HS-5 (cell line): ENCODE measurements at places on chromosomes 16 and 17.

GRCh38 chr16:86244158-86244557, 266.2 kb upstream of the FOXF1 start:
- DNase-seq: no peak

GRCh38 chr17:42016411-42016831, 818 bp downstream of the DNAJC7 start:
- DNase-seq: no peak

- no peak for DNase-seq
Observed at GRCh38 chr17:42937712-42938596, 26.3 kb downstream of the AARSD1 start.

- DNase-seq: no peak
Observed at GRCh38 chr17:17725011-17725751, 43.9 kb downstream of the RAI1 start.

DNA sequence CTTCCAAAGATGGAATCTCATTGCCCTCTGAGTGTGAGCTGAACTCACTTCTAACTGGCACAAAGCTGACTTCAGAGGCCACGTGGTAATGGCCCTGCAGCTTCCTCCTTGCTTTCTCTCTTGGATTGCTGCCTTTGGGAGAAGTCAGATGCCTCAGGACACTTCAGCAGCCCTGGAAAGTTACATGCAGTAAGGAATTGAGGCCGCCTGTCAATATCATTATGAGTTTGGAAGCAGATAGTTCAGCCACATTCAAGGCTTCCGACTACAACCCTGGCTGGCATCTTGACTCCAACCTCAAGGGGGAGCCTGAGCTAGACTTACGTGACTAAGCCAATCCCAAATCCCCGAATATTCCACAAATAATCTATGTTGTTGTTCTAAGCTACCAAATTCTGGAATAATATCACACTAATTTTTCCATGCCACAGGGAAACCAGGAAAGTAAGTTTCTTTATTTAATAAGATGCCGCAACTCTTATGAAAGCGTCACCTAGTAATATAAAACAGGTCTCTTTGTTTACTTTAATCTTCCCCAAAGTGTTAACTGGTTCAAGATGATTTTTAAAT, 13.6 kb downstream of the CEP20 start:
- peak; percentile 33 for DNase-seq

DNA sequence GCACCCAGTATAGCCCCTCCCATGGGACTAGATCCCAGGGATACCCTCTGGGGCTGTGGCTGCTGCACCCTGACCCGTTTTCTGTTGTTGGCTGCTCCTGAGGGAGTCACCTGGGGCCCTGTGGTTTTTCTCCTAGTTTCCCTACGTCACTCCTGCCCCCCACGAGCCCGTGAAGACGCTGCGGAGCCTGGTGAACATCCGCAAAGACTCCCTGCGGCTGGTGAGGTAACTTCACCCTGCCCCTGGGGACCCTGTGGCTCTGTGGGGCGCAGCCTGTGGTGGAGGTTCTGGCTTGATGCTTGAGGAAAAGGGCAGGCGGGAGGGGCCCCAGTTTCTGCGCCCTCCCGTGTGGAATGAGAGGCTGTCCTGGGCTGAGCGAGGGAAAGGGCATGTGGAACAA, 27.2 kb downstream of the MGRN1 start:
- no peak for DNase-seq

DNA sequence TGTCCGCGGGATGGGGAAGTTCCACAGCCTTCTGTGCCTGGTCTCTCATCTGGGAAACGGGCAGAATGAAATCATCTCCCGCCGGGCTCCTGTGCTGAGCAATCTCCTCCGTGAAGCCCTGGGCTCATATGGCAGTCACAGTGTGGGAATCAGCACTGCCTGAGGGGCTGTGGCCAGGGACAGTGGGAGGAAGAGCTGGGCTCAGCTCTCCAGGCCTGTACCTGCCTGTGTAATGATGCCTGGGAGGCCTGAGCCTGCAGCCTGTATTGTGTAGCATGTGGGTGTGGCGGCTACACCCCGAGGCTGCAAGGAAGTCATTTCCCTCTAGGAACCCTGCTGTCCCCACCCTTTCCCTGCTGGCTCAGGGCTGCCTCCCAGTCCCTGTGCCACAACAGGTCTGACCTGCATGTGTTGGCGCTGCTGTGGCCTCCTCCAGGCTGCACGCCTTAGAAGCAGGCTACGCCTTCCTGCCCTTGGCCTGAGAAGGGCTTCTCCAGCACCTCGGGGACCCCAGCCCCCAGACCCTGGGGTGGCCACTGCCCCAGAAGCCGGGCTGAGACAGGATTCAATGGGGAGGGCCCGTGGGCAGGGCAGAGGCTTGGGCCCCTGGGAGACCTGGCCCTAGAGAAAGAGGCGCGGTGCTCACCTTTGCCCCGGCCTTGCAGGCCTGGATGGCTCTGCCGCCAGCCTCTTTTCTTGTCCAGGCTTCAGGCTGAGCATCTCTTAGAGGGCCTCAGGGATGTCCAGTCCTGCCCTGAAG, 2.1 kb downstream of the ITGB4 start:
- no peak for DNase-seq
